Dorsolateral prefrontal cortex (tissue), 122 donors: ENCODE measurements at places on chromosomes 2 and 18.

GRCh38 chr2:55052129-55053061 is 2.1 kb upstream of the RTN4 start:
- DNase-seq: no peak

DNA sequence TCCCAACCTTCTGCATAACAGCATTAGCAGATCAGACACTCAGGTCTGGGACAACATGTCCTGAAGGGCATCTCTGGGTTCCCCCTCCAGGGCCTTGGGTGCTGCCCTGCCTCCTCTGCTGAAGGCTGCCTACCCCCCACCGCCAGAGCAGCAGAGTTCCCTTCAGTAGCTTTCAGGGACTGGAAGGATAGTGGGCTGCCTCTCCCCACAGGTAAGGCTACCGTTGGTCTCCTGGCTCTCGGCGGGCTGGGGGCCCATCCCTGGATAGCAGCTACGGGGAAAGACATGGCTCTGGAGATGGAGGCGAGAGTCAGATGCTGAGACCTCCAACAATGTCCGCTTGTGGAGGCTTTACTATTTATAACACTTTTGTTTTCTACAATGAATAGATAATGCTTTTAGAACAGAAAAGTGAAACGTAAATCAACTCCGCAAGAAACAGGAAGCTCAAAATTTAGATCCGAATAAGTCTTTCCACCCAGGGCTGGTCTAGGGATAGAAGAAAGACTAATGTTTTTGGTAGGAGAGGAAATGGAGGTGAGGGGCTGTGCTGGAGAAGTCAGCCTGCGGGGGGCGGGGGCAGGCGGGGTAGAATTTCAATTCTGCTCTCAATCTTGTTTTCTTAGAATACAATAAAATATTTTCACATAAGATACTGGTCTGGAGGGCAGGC is 58.4 kb downstream of the ARL4C start:
- no peak for DNase-seq

DNA sequence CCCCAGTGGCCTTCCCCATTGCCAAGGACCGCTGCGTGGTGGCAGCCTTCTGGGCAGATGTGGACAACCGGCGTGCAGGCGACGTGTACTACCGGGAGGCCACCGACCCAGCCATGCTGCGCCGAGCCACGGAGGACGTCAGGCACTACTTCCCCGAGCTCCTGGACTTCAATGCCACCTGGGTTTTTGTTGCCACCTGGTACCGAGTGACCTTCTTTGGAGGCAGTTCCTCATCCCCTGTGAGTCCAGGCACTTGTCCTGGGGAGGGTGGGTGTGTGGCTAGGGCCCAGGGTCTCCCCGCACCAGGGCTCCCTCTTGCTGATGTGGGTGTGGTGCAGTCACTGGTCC is 31.9 kb downstream of the SNED1 start:
- DNase-seq: no peak

DNA sequence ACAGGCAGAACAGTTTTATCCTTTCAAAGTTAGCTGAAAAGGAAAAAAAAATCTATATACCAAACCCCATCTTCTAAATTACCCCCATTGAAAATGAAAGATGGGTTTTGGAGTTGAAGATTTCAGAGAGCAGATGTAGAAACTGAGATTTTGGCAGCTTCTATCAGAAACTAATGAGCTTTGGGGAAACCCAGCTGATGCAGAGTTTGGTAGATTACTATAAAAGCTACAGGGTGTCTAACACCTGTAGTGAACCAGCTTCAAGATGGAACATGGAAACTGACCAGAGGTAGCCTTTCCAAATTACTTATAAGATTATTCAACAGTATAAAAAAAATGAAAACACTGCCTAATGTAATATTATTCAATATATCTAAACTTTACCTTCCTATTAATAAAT is 583.1 kb downstream of the XIRP2 start:
- no peak for DNase-seq

GRCh38 chr2:191230174-191230573 is 15.0 kb upstream of the MYO1B start:
- DNase-seq: no peak
